8988T (cell line): ENCODE measurements at places on chromosomes 12 and 14.

GRCh38 chr12:130437555-130438242 lies 100.0 kb downstream of the PIWIL1 start:
- no peak for DNase-seq

DNA sequence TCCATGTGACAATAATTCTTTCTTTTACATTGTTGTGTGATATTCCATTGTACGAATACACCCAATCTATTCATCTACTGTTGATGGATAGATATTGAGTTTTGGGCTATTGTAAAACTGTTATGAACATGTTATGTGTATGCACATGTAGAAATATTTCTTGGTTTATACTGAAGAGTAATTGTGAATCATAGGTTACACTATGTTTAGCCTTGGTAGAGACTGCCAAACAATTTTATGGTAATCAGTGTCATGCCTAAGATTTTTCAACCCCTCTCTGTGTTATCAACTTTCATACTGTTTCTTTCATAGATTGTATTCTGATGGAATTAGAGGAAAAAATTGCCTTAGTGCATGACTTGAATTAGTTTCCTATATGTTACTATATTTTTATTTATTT lies 39.5 kb downstream of the FRMD6 start:
- no peak for DNase-seq

GRCh38 chr12:71562676-71563595 lies 100.7 kb downstream of the ZFC3H1 start:
- no peak for DNase-seq

GRCh38 chr12:47410383-47410782 lies 295.4 kb downstream of the RPAP3 start:
- no peak for DNase-seq

DNA sequence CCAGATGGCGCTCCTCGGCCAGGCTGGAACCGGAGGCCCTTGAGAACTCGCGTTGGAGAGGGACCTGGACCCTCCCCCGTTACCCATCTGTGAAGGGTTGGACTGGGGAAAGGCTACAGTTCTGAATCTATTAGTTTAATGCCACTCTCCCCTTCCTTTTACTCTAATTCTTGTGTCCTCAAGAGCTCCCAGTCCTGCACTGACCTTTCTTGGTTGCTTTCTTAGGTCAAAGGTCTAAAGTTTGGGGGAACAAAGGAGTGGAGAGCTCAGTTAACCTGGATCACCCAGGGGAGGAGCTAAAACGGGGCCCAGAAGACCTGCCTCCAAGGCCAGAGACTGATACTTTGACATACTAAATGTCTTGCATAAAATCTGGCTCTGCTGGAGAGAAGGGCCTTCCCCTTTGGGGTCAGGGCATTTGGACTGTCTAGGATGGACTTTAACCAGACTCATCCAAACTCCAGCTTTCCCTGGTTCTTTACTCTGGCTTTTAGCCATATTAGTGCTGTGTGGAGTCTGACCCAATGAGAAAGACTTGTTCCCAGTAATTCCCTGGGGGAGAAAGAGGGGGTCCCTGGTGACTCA lies 923 bp upstream of the MLF2 start:
- DNase-seq, result no peak

- DNase-seq, result no peak
These were observed 71.8 kb downstream of the NINJ2 start for GRCh38 chr12:591167-592023.

GRCh38 chr12:84805474-84805858 lies 107.1 kb downstream of the SLC6A15 start:
- no peak for DNase-seq

DNA sequence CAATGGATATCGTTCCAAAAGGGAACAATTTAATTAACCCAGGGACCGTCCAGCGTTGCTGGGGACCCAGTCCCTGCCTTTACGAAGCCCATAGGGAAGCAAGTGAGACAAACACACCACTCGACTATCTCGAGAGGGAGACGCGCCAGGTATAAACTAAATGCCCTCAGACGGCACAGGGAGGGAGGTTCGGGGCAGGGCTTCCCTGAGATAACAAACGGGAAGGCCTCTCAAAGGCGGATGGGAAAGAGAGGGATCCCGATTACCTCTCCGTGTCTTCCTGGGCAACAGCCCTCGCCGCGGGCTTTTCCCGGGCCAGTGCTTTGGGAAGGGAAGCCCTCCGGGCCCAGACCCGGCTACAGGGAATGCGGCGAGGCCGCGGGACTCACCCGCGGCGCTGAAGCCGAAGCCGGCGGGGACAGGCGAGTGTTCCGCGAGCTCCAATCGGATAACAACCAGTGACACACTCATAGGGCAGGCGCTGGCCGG lies 390 bp downstream of the BRAP start:
- DNase-seq, result no peak

GRCh38 chr12:109065154-109065852 lies 12.9 kb downstream of the USP30 start:
- no peak for DNase-seq

DNA sequence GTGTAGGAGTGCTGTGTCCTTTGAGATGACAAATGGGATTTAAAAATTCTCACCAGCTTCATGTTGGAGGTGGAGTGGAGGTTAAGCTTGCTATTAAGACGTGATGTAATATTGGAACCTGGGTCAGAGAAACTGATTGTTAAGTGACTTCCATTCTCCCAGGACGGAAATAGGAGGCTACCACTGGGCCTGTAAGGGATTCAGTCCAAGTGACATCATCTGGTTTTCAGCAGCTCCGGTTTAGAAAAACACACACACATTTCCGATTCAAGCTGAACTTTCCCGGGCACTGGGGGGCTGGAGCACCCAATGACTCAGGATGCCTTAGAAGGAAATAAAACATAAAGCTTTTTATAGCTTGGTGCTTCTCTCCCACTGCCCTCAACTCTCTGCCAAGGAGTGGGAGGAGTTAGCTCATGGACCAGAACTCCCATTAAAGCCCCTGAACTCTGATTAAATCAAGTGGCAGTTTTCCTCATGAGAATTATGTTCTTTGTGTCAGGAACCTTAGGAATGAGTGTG lies 12.4 kb downstream of the CALM1 start:
- no peak for DNase-seq

GRCh38 chr12:67671892-67672291 lies 23.3 kb downstream of the DYRK2 start:
- no peak for DNase-seq
